ENCODE measurements at places on chromosomes 3 and 15.

GRCh38 chr15:22878103-22878502 lies 39.6 kb downstream of the NIPA2 start:
- no peak for DNase-seq

DNA sequence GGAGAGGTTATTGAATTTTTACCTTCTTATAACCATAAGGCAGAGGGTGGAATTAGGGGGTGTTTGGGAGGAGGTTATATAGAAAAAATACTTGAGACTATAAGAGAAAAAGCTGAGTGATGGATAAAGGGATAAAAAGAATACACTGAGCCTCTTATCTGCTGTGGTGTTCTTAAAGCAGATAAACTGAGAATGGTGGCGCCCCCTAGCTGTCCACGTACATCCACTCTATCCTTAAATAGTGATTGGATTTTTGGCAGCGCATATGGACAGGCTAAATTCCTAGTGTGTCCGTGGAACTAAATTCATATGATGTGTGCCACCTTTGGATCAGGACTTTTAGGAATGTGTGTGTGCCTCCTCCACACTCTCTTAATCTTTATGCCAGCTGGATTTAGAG lies 121.1 kb downstream of the OXSM start:
- no peak for DNase-seq

DNA sequence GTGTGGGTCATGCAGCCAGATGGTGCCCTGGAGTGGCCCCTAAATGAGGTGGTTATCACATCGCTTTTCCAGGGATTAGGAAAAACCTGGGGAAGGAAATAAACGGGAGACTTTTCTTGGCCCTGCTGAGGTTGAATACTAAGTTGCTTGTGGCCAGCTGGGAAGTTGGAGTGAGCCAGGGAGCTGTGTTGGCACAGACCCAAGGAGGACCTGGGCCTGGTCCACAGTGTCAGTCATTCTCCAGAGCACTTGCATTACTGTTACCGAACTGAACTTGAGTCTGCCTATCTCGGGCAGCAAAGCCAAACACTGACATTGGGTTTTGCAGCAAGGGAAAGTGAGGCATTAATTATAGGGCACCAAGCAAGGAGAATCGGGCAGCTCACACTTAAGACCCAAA lies 339.0 kb downstream of the GABRB3 start:
- DNase-seq: no peak

DNA sequence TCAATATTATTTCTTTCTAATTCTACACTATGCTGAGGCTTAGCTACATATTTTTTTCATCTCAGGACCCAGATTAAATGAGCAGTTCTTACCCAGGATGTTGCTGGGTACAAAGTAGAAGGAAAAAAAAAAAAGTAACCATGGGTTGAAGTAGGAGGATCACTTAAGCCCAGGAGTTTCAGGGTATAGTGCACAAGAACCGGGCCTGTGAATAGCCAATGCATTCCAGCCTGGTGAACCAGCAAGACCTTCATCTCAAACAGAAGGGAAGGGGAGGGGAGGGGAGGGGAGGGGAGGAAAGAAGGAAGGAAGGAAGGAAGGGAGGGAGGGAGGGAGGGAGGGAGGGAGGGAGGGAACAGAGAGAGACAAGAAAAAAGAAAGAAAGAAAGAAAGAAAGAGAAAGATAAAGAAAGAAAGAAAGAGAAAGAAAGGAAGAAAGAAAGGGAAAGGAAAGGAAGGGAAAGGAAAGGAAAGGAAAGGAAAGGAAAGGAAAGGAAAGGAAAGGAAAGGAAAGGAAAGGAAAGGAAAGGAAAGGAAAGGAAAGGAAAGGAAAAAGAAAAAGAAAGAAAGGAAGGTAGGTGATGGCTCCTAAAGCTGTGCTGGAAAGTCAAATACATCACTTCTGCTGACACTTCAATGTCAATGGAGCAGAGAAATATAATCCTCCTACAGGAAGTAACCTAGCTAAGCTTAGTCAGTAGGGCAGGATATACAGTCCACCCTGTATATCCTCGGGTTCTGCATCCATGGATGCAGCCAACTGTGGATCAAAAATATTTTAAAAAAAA lies 206.8 kb upstream of the TGFBR2 start:
- no peak for DNase-seq

GRCh38 chr3:71936681-71937080 lies 151.7 kb upstream of the PROK2 start:
- DNase-seq: no peak

GRCh38 chr3:138995706-138996105 lies 10.4 kb downstream of the PRR23A start:
- no peak for DNase-seq

DNA sequence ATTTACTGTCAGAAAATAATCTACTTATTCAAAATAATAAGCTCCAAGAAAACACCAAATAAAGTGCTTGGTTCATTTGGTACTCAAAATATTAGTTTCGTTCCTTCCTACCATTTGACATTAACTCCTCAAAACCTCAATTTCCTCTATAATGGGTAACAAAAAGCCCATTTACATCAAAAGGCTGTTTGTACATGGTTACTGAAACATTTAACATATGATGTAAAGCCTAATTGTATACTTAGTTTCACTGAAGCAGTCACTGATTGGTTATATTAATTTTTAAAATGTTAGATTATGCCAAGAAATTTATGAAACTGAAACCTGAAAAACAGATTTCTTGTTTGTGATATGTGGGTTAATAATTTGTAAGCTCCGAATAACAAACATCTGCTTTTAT lies 14.7 kb downstream of the XRN1 start:
- DNase-seq: no peak

GRCh38 chr3:5929027-5929426 lies 741.5 kb downstream of the EDEM1 start:
- DNase-seq: no peak

DNA sequence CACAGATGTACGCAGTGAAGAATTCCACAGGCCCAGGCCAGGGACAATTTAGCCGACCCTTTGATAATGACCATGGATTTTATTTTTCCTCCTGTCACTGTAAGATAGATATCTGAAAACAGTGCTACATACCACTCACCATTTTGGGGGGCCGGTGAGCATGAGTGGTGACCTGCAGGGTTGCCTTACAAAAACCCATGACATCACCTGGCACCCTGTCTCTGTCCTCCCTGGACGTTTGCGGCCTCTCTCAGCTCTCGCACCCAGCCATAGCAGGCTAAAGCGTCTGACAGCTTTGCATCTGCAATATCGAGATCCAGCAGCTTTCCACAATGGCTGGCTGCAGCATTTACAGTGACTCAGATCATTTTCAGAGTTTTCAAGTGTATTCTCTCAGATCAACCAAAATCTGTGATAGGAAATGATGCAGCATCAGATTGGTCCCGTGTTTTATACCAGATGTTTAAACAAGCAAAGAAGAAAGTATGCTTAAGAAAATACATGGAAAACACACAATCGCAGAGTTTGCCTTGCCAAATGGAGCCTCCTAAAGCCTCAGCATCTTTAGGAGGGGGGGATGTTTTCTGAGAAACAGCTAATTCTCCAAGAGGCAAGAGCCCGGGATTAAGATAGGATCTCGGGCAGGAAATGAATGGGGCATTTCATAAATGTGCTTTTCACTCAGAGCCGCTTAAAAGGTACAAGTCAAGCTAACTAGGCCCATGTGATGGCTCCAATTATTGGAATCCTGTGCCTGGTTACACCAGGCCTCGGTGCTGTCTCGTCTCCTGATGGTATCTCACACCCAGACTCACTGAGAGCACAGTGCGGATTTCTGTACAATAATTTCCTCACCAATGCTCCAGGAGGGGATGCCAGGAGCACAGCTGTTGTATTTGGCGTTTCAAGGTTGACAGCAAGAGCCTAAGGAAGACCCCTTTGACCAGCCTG lies 257.3 kb downstream of the XXYLT1 start:
- DNase-seq: no peak

DNA sequence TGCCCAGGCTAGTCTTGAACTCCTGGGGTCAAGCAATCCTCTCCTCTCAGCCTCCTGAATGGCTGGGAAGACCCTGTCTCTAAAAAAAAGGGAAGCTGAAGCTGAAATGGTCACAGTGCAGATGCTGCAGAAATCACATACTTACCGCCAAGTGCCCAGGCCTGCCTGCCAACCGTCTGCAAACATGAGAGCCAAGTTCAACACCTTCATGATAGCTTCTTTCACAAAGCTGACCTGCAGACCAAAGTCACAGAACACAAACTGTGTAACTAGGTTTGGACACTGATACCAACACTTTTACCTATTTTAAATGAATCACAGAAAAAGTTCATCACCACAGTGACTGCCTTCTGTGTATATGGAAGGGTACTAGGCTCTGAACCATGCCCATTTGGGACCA lies 22.8 kb upstream of the CYFIP1 start:
- DNase-seq: no peak

DNA sequence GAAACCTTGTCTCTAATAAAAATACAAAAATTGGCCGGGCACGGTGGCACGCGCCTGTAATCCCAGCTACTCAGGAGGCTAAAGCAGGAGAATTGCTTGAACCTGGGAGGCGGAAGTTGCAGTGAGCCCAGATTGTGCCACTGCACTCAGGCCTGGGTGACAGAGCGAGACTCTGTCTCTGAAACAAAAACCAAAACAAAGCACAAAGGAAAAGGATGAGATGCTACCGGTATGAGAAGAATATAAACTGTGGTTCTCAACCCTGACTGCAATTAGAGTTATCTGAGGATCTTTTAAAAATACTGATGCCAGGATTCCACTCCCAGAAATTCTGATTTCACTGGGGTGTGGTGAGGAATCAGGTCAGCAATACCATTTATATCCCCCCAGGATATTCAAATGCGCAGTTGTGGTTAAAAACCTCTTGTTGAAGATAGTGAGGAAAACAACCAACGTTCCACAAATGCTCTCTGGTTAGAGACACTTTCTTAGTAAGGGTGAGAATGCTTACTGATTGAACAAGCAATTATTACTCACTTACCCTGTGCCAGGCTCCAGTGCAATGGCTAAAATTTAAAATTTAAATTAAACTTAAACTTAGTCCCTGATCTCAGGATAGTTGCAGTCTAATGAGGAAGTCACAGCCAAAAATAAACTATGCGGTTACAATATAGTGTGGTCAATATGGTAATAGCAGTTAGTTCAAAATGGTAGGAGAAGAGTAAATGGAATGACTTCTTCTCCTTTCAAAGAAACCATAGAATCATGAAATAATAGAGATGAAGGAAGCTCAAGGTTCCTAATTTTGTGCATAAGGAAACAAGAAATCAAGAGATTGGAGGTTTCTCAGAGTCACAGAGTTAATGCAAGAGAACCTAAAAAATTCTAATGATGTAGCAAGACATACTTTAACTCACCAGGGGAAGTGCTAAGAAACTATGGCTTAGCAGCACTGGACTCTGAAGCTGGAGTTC lies 109.5 kb downstream of the SSR3 start:
- no peak for DNase-seq

DNA sequence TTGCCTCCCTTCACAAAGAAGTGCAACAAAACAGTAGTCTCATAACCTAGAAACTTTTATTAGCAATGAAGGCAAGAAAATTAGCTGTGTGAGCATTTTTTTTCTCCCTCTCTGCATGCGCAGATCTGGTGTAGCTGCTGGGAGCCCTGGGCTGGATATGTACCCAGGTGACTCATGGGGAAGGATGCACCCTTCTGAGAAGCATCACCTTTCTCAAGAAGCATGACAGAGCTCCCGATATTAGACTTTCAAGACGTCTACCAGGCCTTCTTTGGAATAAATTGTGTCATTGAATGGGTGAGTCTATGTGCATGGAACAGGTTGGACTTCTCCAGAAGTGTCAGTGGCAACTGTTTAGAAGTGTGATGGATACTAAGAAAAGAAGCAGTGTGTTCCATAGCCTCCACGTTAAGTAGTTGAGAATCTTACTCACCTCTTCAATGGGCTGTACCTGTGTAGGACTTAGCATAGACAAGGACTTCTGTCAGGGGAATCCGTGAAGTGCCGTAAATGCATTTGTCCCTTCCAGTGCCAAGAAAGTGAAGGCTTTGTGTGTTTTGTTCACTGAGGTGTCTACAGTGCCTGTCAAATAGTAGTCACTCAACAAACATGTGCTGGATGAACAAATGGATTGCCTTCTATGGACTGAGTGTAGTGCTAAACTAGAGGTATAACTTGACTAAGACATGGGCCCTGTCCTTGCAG lies 47.7 kb upstream of the RASGRP1 start:
- DNase-seq: peak; percentile 19

GRCh38 chr3:58482917-58483636 lies 8.8 kb upstream of the KCTD6 start:
- DNase-seq: no peak

DNA sequence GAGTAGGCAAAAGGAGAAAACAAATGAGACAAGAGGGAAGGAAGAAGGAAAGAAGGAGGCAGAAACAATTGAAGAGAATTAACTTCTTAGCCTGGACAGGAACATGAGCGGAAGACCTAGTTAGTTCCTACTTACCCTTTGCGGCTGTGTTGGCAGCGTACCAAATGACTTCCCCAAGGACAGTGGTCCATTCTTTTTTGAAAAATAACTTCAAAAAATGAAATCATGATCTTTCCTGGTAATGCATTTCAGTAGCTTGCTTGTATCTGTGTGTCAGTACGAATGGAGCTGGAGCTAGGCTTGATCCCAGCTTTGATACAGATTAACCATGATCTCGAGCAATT lies 41.5 kb upstream of the CFAP161 start:
- DNase-seq: no peak

DNA sequence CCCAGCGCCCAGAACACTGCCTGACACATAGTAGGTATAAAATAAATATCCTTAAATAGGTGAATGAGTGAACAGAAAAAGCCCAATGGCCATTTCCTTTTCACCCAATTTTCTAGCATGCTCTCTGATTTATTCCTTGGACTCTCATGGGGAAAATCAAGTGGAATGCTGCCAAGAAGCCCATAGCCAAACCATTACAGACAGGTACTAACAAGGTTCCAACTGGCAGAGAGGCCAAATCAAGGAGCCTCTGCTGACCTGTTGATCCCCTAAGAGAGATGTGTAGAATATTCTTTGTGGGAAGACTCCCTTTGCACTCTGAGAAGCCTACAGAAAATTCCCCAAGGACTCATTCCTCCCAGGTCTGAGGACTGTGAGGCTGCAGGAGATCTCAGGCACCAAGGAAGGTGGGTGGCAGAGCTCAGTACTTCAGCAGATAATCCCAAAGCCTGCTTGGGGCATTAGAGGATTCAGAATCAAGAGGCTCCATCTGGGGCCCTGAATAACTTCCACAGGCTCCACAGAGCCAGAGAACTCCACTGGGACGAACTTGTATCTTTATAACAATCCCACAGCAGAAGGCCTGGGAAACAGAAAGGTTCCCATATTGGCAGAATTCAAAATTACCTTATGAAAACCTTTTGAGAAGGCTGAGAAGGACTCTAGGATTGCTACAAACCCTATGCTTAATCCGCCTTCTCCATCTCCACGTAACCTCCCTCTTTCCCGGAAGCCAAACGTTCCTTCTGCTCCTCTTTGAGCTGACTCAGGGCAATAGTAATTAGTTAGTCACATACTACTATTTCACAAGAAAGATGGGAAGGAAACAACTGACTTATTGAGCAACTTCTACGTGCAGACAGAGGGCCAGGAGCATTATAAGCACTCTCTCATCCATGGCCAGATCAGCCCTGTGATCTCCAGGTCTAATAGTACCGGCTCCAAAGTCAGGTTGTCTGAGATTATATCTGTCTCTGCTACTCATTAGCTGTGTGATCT lies 34.5 kb downstream of the PRICKLE2 start:
- no peak for DNase-seq
